NK-92 treated with Interleukin-12 subunit alpha and Interleukin-12 subunit beta, amount 100 ng/mL, for 24 hours (cell line): ENCODE measurements at places on chromosomes 12 and 14.

GRCh38 chr12:12178559-12178958, 88.3 kb downstream of the LRP6 start:
- DNase-seq: no peak

DNA sequence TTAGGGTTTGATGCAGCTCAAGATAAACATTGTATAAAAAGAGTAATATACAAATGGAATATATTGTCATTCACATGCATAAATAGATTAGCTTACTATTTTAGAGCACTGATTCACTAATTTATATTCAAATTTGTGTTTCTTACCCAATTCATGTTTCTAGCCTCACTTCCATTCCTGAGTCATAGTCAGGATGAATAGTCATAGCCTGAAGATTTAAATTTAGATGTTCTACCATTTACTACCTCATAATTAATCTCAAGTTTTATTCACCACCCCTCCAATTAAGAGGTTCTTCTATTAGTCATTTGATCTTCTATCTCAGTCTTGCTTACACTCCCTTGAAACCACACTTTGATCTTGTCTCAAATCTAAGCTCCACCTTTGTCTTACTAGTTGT, 38.7 kb downstream of the ANO4 start:
- DNase-seq: no peak

DNA sequence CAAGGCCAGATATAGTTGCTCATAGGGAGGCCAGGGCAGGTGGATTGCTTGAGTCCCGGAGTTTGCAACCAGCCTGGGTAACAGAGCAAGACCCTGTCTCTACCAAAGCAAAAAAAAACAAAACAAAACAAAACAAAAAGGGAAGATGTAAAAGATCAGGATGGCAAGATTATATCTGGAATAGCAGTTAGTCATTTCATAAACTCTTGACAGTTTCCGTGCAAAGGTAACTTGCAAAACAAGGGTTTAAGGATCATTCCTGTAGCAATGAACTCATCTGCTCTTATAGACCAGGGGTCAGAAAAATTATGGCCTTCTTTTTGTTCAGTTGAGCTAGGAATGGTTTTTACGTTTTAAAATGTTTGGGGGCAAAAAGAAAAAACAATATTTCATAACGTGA, 29.6 kb downstream of the GIT2 start:
- no peak for DNase-seq

DNA sequence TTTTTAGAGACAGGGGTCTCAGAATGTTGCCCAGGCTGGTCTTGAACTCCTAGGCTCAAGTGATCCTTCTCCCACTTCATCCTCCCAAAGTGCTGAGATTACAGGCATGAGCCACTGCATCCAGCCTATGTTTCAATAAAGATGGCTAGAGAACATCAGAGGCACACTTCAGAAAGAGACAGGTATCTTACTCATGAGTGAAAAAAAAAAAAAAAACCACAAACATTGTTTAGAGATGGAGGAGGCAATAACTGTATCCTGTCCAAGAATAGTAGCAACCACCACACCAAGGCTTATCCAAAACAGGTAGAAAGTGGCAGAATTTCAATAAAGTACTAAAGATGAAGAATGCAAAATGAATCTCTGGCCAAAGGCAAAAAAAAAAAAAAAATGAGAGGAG, 30.3 kb downstream of the EEA1 start:
- DNase-seq: no peak
